ENCODE measurements at places on chromosomes 6 and 20.

- DNase-seq: no peak
These were observed 72.9 kb upstream of the GLP1R start for GRCh38 chr6:38975621-38976049.

DNA sequence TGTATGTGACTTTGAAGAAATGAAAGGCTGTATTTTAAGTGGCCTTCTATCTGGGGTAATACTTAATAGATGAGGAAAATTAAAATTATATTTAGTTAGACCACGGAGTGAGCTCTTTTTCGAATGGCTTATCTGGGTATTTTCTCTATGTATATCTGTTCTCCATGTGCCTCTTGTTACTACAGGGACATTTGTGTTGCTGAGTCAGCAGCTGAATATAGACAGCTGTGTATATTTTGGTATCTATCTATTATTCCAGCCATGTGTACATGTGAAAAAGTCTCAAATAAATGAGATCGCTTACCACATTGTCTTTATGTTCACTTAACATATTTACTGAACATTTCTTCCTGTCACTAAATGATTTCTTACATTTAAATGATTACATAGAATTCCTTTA is 57.2 kb downstream of the TMEM200A start:
- DNase-seq: no peak

- DNase-seq: no peak
These were observed 56.5 kb upstream of the TENT5A start for GRCh38 chr6:81808851-81809570.

DNA sequence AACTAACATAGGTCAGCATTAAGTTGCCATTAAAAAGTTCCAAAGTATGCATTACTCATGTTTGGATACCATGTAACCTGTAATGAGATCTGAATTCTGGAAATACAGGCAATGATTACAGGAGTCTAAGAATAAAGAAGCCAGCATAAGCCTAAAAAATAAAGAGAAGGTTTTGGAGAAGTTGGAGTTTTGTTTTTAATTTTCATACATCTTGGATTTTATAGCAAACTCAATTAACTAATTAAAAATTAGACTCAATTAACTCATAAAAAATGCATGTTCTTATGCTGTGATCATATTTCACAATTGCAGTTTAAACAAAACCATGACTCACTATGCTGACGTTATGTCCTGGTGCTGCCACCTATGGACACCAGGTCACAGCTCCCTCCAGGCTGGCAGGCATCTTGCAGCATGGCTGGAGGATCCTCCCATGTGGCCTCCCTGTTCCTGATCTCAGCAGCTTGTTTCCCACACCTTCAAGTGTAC is 648.8 kb upstream of the AGPAT4 start:
- peak; percentile 75 for DNase-seq

DNA sequence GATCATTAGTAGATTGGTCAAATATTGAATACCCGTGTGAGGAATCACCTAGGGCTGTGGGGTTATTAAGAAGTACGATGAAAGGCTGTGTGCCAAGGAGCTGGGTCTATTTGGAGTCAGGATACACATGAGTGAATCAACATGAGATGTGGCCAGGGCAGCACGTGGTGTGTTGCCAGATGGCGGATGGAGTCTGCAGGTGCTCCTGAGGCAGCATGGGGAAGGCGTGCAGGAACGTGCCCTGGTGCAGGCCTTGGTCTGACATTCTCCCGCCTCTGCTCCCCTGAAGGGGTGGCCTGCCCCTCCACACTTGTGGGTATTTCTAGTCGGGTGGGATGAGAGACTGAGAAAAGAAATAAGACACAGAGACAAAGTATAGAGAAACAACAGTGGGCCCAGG is 39.0 kb upstream of the SLC22A1 start:
- no peak for DNase-seq

DNA sequence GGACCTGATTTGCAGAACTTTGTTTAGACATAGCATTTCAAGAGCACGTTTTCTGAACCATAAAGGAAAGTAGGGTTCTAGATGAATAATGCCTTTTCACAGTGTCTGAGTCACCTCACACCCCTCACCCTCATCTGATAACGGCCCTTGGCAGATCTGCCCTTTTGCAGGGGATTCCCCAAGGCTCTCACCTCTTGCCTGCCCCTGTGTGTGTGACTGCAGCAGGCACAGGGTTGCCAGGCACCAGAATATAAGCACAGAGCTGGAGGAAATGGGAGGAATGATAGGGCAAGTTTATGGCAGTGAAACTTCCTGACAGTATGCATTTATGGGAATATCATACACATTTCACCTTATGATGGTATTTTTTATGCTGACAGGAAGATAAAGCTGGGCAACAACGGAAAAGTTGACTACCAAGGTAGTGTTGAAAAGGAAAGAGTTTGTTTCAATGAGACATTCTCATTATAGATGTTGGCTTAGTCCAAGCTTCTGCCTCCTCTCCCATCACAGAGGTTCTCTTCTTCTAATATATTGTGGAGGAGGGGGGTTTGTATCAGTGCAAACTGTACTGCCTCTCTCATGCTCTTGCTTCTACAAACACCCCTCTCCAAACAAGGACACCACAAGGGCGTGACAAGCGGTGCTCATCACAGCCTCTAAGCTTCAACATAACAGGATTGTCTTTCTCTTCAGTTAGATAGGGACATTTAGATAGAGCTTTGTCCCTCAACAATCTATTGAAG is 101.5 kb upstream of the BACH2 start:
- DNase-seq: no peak

DNA sequence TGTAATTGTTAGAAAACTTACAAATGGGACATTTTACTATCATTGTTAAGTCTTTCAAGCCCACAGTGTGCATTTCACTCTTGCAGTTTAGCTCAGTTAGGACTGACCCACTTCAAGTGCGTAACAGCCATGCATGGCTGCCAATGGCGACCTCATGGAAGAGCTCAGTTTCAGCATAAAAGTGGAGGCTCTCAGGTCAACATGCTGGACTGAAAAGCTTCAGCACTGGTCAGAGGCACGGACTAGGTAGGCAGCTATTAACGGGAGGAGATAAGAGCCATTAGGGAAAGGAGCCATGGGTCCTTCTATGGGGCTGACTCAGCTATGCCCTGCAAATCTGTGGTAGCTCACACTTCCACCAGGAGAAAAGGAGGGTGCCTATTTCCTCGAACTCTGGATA is 101.8 kb downstream of the TTLL2 start:
- DNase-seq: no peak

GRCh38 chr6:126477678-126478077 is 137.8 kb downstream of the CENPW start:
- no peak for DNase-seq

- DNase-seq: no peak
These were observed at the start of gene TDRD6 for GRCh38 chr6:46687619-46688097. Gene TDRD6, plus strand, starts transcription at chr6:46687885. Its CDS starts 244 bp downstream, at chr6:46688129.

GRCh38 chr20:41848180-41848579 is 230.0 kb upstream of the CHD6 start:
- no peak for DNase-seq

GRCh38 chr20:12925863-12926793 is 82.6 kb upstream of the SPTLC3 start:
- no peak for DNase-seq

DNA sequence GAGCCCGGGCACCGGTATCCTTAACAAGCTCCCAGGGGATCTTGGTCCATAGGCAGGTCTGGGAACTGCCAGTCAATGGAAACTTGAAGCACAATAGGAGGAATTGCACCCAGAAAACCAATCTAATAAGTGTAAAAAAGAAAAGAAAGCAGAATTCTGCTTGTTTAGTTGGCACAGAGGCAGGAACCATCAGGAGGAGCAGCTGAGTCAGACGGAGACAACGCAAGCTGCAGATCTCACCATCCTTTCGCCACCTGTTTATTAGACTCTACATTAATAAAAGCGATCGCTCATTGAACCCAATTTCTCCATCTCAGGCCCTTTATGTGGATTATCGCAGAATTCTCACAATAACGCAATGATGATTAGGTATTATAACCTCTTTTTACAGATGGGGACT is 9.8 kb downstream of the ZFP64 start:
- no peak for DNase-seq

- no peak for DNase-seq
These were observed 20.6 kb upstream of the FABP7 start for GRCh38 chr6:122758927-122759334.

- DNase-seq: no peak
These were observed 71.3 kb downstream of the EFHC1 start for GRCh38 chr6:52491203-52492069.

GRCh38 chr6:46735720-46736031 is 501 bp upstream of the PLA2G7 start:
- no peak for DNase-seq

DNA sequence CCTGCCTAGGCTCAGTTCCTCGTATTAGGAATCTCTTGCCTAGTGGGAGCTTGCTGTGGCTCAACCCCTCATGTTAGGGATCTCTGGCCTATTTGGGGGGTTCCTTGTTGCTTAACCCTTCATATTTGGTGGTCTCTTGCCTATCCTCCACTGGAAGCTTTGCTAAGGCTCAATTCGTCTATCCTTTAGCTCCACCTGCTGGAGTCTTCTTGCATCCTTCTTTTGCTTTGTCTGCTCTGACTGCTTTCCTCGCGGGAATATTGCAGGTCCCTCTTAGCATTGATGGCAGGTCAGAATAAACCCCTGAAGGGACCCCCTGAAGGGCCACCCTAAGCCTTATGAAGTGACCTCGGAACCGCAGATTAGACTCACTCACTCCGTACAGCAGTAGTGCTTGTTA is 203.0 kb upstream of the TBX18 start:
- no peak for DNase-seq

DNA sequence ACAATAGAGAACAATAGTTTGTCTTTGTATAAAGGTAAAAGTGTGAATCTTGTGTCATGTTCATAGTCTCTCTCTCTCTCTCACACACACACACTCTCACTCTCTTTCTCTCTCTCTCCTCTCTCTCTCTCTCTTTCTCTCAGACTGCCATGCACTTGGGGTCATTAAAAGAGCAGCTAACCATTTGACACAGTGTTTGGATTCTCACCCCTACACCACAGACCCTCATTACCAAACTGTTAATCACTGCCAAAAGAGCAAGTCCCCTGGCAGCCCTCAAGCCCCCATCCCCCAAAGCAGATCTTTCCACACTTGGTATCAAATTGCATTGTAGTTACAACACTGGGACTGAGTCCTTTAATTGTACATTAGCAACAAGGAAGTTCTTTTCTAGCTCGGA is 305.8 kb upstream of the RSPO3 start:
- no peak for DNase-seq

GRCh38 chr20:35065181-35065580 is 27.4 kb downstream of the TRPC4AP start:
- DNase-seq: no peak

DNA sequence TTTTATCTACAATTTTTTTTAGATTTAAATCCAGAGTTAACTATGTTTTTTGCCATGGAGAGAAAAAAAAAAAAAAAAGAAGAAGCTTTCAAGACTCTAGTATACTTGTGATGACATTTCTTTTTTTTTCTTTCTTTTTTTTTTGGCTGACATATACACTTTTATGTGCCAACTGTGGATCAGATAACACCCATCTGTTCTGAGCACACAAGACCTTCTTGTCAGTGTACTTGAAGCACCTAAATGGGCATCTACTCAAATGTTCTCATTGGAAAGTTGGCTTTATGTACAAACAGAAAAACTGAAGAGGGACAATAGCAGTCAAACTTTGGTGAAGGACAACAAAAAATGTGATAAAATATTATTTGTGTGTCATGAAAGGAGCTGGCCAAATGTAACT is 904.5 kb downstream of the GRIK2 start:
- no peak for DNase-seq

GRCh38 chr20:20003031-20003954 is 13.9 kb upstream of the NAA20 start:
- DNase-seq: no peak

DNA sequence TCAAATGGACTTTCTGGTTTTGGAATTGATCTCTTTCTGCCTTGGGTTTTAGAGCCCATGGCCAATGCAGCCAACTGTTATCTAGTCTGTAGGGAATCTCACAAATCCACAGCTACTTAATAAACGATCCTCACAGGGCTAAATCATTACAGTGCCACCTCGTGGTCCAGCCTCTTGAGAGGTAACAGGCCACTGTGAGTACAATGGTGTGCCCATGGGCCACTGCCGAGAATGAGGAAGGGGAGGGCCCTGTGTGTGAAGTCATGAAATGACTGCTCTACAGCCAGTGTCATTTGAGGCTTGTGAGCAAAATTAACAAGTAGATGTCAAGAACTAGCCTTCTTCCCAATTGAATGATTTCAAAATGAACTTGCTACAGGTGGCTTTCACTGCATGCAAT is 54.3 kb upstream of the GMPR start:
- DNase-seq: no peak

DNA sequence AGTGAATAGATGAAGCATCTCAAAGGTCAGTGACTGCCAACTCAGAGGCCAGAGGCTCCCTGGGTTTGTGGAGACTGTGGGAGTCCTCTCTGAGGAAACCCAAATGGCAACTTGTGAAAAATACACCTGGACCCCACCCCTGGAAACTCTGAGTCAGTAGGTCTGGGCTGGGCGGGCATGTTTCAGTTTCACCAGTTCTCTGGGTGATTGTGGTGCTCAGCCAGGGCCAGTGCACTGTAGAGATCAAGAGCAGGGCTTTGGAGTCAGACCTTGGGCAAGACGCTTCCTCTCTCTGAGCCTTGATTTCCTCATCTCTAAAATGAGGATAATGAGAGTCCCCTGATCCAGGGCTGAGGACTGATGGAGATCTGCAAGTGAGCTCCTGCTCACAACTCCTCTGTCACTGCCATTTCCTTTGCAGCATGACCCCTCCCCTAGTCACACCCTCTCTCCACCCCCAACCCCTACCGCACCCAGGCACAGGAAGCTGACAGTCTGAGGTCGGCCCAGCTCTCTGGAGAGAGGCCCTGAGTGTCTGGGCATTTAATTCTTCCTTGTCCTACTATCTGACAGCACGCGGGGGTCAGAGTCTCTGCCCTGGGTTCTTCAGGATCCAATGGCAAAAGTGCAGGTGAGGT is 5.1 kb downstream of the DEF6 start:
- DNase-seq: no peak

DNA sequence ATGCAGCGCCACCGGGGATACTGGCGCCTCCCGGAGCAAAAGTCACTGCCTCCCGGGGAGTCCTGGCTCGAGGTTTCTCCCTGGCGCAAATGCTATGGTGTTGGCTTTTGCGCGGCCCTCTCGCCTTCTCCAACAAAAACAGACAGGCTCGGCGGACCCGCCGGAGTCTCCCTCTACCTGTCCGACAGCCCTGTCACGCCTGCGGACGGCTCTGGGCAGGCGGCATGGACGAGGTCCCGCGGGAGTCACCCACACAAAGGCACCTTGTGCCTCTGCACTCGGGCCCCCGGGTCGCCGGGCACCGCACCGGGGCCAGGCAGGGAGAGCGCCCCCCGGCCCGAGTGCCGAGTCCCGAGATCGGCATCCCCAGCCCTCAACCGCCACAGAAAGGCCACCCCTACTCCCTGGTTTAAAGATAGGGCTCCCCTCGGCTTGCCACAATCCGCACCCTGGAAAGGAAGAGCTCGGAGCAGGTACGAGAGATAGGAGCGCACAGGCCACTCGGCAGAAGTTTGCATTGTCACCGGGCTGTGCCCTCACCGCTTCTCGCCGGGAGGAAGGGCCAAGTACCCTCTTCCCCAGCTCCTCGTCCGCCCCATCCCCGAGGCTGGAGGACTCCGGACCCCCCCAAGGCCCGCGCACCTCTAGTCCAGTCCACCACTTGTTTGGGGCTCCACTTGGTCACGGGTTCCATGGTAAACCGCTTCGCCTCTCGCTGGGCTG is 903 bp downstream of the CNKSR3 start:
- no peak for DNase-seq
